Left hindlimb (tissue), 1 donor: ENCODE measurements at places on chromosomes 5 and 9.

GRCh38 chr9:90808398-90808797 lies 6.8 kb downstream of the SYK start:
- DNase-seq: no peak

DNA sequence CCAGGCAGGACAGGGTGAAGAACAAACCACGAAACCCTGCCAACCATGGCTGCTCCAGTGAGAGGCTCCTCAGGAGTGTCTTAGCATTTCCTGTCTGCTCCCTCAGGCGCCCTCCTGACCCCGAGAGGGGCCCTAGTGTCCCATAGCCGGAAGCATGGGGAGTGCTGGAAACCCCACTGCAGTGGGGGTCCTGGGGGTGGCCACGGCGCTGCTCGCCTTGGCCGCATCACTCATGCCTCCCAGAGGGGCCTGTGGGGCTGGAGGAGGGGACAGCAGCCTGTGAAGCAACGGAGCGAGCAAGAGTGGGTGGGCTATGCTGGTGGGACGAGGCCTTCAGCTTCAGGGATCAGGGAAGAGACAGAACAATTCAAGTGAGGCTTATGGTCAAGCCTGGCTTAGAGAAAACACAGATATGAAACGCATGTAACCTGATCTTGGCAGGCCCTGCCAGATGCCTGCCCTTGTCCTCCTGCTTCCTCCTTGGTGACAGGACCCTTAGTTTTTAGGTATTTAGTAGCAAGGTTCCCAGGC lies 219.1 kb downstream of the FANCC start:
- no peak for DNase-seq

DNA sequence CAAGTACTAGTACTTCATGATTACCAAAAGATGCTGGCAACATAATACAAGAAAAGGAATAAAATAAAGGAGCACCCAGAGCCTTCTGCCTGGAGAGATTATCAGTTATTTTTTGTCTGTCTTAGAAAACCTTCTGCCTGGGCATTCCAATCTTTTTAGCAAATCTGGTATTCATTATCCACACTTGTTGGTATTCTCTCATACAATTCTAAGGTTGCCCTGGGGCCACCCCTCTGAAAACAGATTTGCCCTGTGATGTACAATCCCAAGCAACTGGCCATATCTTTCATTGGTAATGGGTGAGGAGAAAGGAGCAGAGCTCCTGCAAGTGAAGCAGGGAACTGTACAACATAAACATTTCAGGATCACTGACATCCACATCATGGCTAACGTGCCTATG lies 47.8 kb downstream of the WDR41 start:
- no peak for DNase-seq

DNA sequence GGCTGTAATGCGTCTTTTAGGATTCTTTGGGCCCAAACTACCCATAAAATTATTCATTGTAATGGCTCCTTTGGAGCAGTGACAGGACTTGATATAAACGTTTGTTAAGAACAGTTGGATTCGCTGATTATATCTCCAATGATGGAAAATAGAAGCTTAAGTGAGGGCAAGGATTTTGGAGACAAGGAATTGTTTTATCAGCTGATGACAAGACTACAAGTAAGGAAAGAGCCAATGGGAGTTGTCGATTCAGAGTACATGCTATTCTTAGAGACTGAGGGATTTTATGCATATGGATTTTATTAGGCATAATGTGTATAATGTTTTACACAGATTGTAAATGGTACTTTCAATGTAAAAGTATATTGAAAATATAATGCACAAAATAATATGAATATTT lies 425.5 kb upstream of the RIOK2 start:
- DNase-seq: no peak
